Fibroblast of lung (primary cell): ENCODE measurements at places on chromosomes 12 and 14. TPM values are rescaled to one million over a fixed set of nuclear protein-coding genes. Genes with fewer than 3 reads are reported as not detected.

Gene PDE3A
- total RNA-seq, result 0.17 and 0.26 TPM in 2 replicates

Gene ERBB3
- 0.66 and 1.3 TPM in 2 replicates for total RNA-seq

Gene TSHR
- total RNA-seq, result not detected in 2 replicates

Gene GYS2
- not detected in 2 replicates for total RNA-seq

Gene GNB3
- total RNA-seq, result 1.3 and 1.7 TPM in 2 replicates

Gene AVPR1A
- not detected in 2 replicates for total RNA-seq

Gene CPNE6
- total RNA-seq, result not detected in 2 replicates

Gene TAS2R30
- 2.6 and 4.0 TPM in 2 replicates for total RNA-seq

Gene EPYC
- total RNA-seq, result not detected in 2 replicates

Gene NEUROD4
- total RNA-seq, result not detected in 2 replicates

Gene CYP27B1
- under 0.01 and 0.17 TPM in 2 replicates for total RNA-seq

Gene PARP2
- total RNA-seq, result 5.6 and 6.6 TPM in 2 replicates

Gene BHLHE41
- total RNA-seq, result 0.51 and 2.3 TPM in 2 replicates

Gene BDKRB2
- 43.9 and 91.5 TPM in 2 replicates for total RNA-seq

Gene HRK
- under 0.01 TPM in 2 replicates for total RNA-seq

Gene RNU4-1
- under 0.01 TPM in 2 replicates for total RNA-seq

Gene MGP
- 2.0 and 38.0 TPM in 2 replicates for total RNA-seq

Gene NEMP1
- 7.7 and 8.4 TPM in 2 replicates for total RNA-seq

Gene METTL25
- 6.9 and 9.5 TPM in 2 replicates for total RNA-seq

Gene BMAL2
- 23.9 and 44.9 TPM in 2 replicates for total RNA-seq

Gene GOLT1B
- total RNA-seq, result 38.8 and 41.3 TPM in 2 replicates

Gene KRT80
- under 0.01 and 0.17 TPM in 2 replicates for total RNA-seq

Gene BATF
- total RNA-seq, result 0.50 and 0.51 TPM in 2 replicates

Gene C12orf54
- total RNA-seq, result not detected in 2 replicates

Gene ETV6
- 3.6 and 4.3 TPM in 2 replicates for total RNA-seq

Gene LRRK2
- 10.8 and 14.0 TPM in 2 replicates for total RNA-seq

Gene IL22
- not detected in 2 replicates for total RNA-seq

Gene C12orf50
- under 0.01 TPM in 1 of 2 replicates, not detected in the other for total RNA-seq

Gene FOXG1
- not detected in 2 replicates for total RNA-seq

Gene CLEC2B
- 15.7 and 26.2 TPM in 2 replicates for total RNA-seq

Gene MOK
- 3.6 and 4.3 TPM in 2 replicates for total RNA-seq

Gene SLC16A7
- 44.2 and 110 TPM in 2 replicates for total RNA-seq

Gene HCAR2
- under 0.01 TPM in 1 of 2 replicates, not detected in the other for total RNA-seq

Gene HHIPL1
- 7.7 and 9.9 TPM in 2 replicates for total RNA-seq

Gene DUSP16
- total RNA-seq, result 15.2 TPM in 2 replicates

Gene CYP46A1
- under 0.01 and 0.33 TPM in 2 replicates for total RNA-seq

Gene KRT85
- total RNA-seq, result not detected in 2 replicates

Gene FRMD6
- 157 and 200 TPM in 2 replicates for total RNA-seq

Gene ESRRB
- total RNA-seq, result not detected in 2 replicates

Gene GZMH
- not detected in 2 replicates for total RNA-seq

Gene SIX1
- 1.8 and 8.3 TPM in 2 replicates for total RNA-seq

Gene GCH1
- total RNA-seq, result 1.5 and 6.4 TPM in 2 replicates

Gene ACVRL1
- 20.8 and 36.2 TPM in 2 replicates for total RNA-seq

Gene LALBA
- total RNA-seq, result not detected in 2 replicates

Gene C12orf76
- 17.2 and 20.8 TPM in 2 replicates for total RNA-seq

Gene RFLNA
- 0.26 TPM in 1 of 2 replicates, not detected in the other for total RNA-seq

Gene KRT74
- not detected in 2 replicates for total RNA-seq
